Prostate gland (tissue), 2 donors: ENCODE measurements at places on chromosomes 1 and 21. TPM values are rescaled to one million over a fixed set of nuclear protein-coding genes. Genes with fewer than 3 reads are reported as not detected.

The EFCAB14 gene
- 116 TPM for total RNA-seq

The HES4 gene
- 45.8 TPM for total RNA-seq

The TARDBP gene
- 151 TPM for total RNA-seq

The C8B gene
- not detected for total RNA-seq

The OR10Z1 gene
- total RNA-seq = not detected

The TMOD4 gene
- total RNA-seq = not detected

The TNFSF4 gene
- 1.6 TPM for total RNA-seq

The PRELP gene
- total RNA-seq = 43.2 TPM

The ALX3 gene
- not detected for total RNA-seq

The PTPN7 gene
- 0.73 TPM for total RNA-seq

The PLA2G5 gene
- total RNA-seq = 23.2 TPM

The LYPD8 gene
- not detected for total RNA-seq

The SLC45A3 gene
- 505 TPM for total RNA-seq

The TTC39A gene
- total RNA-seq = 78.4 TPM

The MUL1 gene
- total RNA-seq = 37.0 TPM
